LNCaP clone FGC (cell line): ENCODE measurements at places on chromosomes 6 and 20.

GRCh38 chr6:69202768-69203167 is 567.7 kb downstream of the ADGRB3 start:
- DNase-seq, result no peak

DNA sequence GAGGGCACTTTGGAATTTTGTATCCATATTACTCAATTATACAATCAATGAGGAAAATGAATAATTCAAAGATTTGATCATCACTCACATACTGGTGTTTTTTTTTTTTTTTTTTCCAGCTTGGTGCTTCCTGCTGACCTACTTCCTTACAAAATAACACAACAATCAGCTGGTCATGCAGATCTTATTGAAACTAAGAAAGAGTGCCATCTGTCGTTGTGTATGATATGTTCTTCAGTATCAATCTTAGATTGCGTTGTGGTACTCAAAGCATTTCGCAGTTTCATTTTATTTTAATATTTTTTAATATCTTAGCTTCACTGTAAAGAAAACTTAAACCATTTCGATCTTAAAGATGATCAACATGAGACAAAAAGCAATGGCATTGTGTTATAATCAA is 155.6 kb downstream of the OGFRL1 start:
- DNase-seq, result no peak

DNA sequence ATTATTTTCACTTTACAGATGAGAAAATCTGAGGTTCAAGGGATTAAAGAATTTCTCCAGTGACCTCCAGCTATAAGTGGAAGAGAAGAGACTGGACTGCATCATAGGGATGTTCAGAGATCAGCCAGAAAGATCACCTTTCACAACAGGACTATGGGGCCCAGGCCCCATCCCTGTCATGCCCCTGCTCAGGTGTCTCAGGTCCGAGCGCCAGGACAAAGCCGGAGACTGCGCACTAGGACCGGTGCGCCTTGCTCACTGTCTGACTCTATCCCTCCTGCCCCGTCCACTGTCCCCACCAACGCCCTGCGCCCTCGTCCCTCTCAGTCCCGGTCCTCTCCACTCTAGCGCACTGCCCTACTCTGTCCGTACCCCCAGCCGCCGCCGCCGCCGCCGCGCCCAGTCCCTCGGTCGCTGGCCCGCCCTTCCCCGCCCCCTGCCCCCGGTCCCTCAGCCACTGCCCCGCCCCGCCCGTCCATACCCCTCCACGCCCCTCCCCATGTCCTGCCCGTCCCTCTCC is 521 bp upstream of the RAD21L1 start:
- DNase-seq, result no peak

GRCh38 chr6:145809211-145809610 is 5.4 kb downstream of the FBXO30 start:
- DNase-seq, result no peak

DNA sequence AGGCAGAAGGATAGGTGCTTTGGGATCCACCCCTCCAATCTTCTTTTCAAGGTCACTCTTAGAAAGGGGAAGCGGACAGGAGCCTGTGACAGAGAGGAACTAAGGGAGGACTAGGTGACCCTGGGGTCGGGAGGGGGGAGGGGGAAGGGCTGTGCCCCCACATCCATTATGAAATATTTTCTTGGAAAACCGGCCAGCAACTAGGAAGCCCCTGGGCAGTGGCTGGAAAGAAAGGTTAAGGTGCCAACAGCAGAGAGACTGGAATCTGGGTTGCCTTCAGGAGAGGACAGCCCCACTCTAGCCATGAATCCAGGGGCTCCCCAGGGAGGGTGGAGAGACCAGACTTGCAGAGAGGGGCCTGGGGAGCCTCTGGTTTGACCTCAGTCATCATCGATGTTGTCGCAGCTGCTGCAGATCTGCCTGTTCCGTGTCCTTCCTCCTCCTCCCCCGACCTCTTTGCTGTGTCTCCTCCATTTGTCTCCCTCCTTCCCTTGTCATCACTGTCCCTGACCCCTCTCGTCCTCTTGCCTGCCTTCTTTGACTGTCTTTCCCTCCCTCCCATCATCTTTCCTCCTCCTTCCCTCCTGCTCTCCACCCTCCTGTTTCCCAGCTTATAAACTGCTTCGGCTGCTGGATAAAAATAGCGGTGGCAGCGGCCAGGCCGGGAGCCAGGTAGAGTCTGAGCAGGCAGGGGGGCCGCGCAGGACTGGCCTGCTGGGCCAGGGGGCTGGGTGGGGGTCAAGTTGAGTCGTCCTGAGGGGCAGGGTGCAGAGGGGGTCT is 3.2 kb downstream of the SLC29A1 start:
- DNase-seq, result no peak

DNA sequence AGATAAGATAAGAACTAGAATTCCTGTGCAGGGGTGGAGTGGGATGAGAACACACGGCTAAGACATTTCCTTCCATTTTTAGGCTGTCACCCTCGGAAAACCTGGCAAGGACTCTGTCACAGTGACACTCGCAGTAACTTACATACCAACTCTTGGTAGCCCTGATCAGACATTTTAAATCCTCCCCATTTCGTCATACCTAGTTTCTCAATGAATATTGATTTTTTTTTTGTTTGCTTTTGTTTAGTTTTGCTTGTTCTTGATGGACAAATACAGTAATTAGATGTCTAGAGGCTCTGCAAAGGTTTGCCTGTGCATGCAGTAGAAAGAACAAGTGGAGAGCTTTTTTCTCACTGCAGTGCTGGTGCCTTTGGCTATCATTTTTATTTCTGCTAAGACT is 213.0 kb upstream of the FAM83B start:
- DNase-seq, result no peak

GRCh38 chr20:36273414-36274180 is 32.5 kb upstream of the DLGAP4 start:
- DNase-seq, result peak; percentile 25

GRCh38 chr6:40693768-40694167 is 106.6 kb upstream of the LRFN2 start:
- no peak for DNase-seq

GRCh38 chr6:80276861-80277260 is 170.4 kb downstream of the BCKDHB start:
- DNase-seq, result no peak

GRCh38 chr6:145017051-145017450 is 718.3 kb downstream of the EPM2A start:
- no peak for DNase-seq

GRCh38 chr6:96153775-96154174 is 138.0 kb downstream of the FUT9 start:
- no peak for DNase-seq

DNA sequence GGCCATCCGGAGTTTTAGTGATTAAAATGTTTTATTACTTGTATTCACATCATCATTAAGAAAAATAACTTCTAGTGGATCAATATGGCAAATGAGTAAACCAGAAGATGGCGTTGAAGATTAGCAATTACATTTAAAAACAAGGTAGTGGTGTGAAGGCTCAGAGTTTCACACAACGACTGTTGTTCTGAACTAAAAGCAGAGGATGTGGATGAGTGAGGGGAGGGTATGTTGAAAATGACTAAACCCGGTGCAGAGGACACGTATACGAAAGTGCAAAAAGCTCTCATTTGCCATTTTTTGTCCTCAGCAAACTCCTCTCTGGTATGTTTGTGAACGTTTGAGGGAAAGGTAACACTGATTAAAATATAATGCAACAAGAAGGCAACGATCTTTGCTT is 1.9 kb upstream of the IRF4 start:
- no peak for DNase-seq

- DNase-seq, result no peak
Measured at GRCh38 chr6:36309900-36310299, 26.8 kb downstream of the BNIP5 start.

DNA sequence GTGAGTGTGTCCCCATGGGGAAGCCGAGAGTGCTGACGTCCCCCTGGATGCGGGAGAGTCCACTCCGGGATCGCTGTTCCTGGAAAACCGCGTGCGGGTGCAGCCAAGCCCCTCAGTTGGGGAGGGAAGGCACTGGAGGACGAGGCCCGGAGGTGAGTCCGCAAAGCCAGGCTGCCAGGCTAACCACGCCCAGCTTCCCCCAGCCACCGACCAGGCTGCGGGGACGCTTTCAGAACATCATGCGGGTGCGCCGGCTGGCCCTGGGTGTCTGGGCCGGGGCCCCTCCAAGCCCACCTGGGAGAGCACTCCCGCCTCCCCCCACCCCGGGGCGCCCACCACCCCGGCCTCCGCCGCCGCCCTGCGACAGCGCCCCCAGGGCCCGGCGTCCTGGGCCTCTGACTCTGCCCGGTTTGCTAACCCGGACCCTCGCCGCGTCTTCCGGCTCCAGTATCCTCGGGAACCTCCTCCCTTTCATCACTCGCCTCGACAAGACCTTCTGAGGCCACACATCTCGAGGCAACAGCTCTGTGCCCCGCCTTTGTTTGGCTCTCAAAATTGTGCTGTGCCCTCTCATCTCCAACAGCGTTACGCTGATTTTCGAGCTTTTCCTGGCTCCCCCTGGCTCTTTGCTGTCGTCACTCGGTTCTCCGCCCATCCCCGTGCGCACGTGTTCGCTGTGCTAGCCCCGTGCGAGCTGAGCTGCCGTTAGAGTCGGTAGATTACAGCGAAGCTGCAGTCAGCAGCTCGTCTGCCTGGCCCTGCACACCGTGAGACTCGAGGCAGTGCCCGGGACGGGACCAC is 47.1 kb upstream of the ENTPD6 start:
- no peak for DNase-seq

- no peak for DNase-seq
Measured at GRCh38 chr20:46268131-46268614, 40.1 kb downstream of the CDH22 start.

- DNase-seq, result no peak
Measured at GRCh38 chr20:33018169-33018931, 10.8 kb downstream of the BPIFB2 start.

DNA sequence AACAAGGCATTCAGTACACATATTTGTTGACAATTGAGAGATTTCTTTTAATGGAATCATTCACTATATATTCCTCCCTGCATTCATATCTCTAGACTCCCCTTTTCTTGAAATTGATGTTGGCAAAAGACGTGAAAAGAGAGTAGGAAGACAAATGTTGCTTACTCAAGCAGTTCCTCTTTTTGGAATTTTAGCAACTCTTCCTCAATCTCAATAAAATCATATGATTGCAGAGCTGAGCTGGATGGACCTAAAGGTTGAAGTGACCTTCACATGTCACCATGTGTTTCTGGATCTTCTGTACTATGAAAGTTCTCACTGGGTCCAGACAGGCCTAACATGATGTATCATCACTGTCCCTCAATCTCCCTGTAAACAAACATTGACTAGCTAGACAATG is 18.6 kb downstream of the ADGRF1 start:
- no peak for DNase-seq

DNA sequence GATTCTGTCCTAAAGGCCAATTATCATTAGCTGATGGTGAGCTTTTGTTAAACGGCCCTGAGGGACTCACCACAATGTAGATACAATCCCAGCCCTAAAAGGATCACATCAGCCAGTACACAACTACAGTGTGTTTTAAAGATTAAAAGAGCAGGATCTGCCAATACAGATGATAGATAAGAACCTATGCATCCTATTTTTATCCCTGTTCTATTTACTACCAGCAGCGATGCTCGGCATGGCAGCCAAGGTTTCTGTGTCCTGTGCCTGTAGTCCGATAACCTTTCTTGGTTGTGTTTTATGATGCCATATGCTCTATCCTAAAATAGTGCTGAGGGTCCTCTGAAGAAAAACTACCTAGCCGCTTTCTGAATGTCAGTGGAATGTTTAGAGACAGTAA is 289.4 kb downstream of the PHACTR1 start:
- DNase-seq, result peak; percentile 55

DNA sequence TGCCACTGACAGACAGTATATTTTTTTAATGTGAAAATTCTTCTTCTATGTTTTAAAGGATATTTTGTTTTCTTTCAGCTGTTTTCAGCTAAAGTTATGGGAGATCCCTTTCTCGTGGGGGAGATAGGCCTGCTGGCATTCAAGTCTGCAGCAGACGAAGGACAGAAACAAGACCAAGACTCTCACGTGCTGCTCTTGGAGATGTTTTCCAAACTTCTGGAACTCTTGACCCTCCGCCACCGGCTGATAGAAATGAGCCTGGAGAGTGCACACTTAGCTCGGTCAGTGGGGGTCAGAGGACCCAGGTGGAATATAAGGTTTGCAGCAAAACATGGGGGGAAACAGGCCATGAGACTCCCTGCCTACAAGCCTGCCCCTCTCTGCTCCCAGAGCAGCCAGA is 120.5 kb downstream of the CD164 start:
- DNase-seq, result no peak

GRCh38 chr6:167791091-167791779 is 35.5 kb upstream of the AFDN start:
- peak; percentile 30 for DNase-seq

GRCh38 chr6:89260310-89260709 is 43.2 kb upstream of the GABRR1 start:
- no peak for DNase-seq

DNA sequence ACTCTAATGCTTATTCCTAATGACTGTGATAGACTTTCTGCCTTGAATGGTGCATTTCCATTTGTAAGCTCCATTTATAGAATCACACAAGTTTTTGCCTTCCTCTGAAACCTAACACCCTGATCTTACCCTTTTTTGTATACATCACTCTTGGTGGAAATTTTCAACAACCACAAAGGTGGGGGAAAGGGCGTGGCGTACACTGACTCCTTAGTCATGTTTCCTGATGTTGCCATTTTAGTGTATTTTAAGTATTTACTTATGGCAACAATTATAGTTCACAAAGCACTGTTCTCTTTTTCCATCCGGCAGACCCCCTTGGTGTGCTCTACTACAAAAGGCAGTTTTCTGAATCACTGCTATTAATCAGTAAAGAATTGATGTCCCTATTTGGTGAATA is 92.0 kb downstream of the ATXN1 start:
- DNase-seq, result no peak

- DNase-seq, result no peak
Measured at GRCh38 chr6:85390105-85390728, 59.7 kb upstream of the NT5E start.

GRCh38 chr6:45991189-45991588 is 24.5 kb downstream of the CLIC5 start:
- no peak for DNase-seq

DNA sequence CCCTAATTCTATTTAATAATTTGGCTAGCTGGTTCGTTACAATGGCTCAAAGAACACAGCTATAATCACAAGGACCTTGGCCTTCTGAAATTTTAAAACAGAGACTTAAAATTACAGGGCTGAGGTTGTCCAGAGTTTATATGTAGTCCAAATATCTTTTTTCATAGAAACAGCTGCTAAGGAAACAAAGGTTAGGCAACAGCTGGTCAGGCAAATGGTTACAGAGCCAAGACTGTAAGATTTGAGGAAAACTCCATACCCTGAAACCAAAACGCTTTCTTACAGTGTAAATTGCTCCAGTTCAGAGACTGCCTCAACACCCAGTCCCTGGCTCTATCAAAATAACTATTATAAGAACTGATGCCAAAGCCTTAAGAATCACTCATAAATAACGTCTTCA is 9.7 kb upstream of the ARHGAP18 start:
- DNase-seq, result no peak

GRCh38 chr20:45998761-45999160 is 9.9 kb upstream of the MMP9 start:
- no peak for DNase-seq

- no peak for DNase-seq
Measured at GRCh38 chr6:104958178-104959025, 1.5 kb downstream of the LIN28B start.

GRCh38 chr6:100100776-100101175 is 106.8 kb upstream of the MCHR2 start:
- DNase-seq, result no peak
